Glutamatergic neuron (in vitro differentiated cells): ENCODE measurements at places on chromosomes 13 and 19. TPM values are rescaled to one million over a fixed set of nuclear protein-coding genes. Genes with fewer than 3 reads are reported as not detected.

- DNase-seq = no peak
Observed at GRCh38 chr19:39768334-39768733, 10.3 kb upstream of the LEUTX start.

EPS8L1 gene
- 114 TPM for total RNA-seq

RGL3 gene
- total RNA-seq = 0.66 TPM

DNA sequence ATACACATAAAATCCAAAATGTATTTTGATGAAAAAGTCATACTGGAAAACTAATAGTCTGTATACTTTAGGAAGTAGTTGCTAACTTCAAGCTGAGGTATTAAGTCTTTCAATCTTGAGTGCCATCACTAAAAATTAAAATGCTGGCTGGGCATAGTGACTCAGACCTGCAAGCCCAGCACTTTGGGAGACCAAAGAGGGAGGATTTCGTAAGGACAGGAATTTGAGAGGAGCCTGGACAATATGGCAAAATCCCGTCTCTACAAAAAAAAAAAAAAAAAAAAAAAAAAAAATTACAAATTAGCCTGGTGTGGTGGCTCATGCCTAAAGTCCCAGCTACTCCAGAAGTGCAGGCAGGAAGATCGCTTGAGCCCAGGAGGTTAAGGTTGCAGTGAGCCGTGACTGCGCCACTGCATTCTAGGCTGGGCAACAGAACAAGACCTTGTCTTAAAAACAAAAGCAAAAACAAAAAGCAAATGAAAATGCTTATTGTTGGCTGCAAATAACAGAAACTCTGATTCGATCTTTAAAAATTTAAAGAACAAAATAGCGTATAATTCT lies 1994.2 kb upstream of the PCDH20 start:
- no peak for DNase-seq

DNA sequence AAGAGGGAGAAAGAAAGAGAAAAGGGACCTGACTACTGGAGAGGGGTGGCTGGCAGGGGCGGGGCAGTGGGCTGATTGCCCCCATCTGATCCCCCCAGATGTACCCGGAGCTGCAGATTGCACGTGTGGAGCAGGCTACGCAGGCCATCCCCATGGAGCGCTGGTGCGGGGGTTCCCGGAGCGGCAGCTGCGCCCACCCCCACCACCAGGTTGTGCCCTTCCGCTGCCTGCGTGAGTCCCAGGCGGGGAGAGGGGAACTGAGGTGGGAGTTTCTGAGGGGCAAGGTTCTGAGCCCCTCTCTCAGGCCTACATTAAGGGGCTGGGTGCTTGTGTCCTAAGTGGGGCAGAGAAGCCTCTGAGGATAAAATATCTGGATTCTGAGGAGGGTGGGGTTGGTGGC lies 2.4 kb downstream of the APLP1 start:
- no peak for DNase-seq

HIPK4 gene
- not detected for total RNA-seq

ZNF563 gene
- total RNA-seq = 3.8 TPM

DCLK1 gene
- 63.9 TPM for total RNA-seq

DNA sequence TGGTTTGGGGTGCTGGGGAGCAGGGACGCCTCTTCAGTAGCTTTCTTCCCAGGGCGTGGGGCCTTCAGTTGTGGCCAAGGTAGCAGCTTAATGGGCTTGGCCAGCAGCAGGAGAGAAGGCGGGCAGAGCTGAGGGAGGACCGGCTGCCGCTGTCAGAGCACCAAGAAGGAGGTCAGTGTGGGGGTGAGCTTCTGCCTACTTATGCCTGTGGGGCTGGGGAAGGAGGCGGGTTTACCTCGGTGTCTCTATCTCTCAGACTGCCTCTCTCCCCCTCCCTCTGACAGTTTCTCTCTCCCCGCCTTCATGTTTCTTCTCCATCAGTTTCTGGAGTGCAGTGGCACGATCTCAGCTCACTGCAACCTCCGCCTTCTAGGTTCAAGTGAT lies at the start of gene CAPN12:
CAPN12 (minus strand) TSS at position 177 of the 384 bp plus-strand sequence. CDS start 309 bp downstream, outside the sequence.
- DNase-seq = no peak

DNA sequence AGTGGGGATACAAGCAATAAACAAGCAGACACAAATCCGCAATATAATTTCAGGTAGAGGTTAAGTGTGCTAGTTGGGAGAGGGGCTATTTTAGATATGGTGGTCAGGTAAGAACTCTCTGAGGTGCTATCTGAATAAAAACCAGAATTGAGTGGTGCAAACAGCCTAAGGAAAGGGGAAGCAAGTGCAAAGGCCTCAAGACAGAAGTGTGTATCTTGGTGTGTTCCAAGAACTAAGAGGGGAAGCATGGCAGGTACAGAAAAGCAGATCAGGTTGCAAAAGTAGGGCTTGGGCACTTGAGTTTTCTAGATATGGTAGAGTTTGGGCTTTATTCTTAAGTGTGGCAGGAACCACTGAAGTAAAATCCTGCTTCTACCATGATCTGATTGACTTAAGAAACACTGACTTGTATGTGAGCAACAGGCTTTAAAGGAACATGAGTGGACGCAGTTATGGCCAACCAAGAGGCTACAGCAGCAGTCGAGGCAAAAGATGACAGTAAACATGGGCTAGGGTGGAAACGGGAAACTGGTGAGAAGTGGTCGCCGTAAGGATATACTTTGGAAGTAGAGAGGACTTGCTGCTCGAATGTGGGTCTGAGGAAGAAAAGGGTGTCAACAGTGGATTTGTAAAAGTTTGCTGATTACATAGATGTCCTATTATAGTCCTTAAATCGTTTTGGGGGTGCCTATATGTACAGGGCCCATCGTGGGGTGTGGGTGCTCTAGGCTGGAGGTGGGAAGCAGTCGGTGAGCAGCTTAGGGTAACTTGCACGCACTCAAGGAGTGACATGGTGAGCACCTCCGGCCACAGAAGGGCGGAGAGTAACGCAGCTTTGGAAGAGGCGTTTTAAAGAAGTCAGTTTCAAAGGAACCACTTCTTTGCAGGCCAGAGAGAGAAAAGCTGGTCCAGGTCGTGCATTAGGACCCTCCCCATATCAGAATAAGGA lies 677 bp downstream of the TGDS start:
- DNase-seq = no peak

DNA sequence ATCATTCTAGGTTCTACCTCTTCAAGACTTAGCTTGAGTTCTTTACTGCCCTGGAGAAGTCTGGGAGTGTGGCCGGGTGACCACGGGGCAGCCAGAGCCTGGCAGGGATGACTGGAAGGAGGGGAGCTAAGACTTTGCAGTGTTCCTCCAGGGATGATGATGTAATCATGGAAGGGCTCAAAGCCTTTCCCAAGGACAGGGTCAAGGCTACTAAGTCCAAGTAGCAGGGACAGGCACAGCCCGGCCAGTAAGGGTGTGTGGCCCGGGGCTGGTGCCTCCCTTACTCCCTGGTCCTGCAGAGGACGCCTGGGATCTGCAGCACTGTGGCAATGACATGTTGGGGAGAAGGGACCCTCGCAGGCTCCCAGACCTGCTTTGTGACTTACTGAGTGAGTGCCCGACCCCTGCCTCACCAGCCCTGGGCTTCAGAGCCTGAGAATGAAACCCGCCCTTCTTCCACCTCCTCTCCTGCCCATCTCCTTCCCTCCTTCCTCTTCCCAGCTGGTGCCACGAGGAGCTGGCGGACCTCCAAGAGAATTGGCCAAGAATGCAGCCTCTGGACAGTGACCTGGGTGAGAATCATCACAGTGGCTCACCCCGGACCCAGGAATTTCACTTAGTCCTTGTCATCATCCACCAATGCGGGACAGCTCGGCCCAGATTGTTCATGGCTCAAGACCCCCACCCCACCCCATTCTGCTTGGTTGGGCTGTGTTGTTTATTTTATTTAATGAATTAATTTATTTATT lies 15.6 kb upstream of the FBXO17 start:
- DNase-seq = no peak

DNA sequence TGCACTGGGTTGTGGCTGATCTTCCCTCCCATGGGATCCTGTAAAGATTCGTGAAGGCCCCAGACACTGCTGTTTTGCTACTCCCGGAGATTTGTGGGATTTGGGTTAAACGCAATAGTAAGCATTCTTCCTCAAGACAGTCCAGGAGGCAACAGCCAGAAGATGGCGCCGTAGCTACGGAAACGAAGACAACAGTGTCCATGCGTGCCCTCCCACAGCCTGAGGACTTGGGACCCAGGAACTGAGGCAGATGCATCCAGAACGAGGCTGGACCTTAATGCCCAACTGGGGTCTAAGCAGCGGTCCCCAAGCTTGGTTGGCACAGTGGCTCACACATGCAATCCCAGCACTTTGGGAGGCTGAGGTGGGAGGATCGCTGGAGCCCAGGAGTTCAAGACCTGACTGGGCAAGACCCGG lies 57.6 kb upstream of the ZNF507 start:
- peak; percentile 72 for DNase-seq

GRCh38 chr13:66180836-66181235 lies 1049.3 kb downstream of the PCDH9 start:
- DNase-seq = no peak

DNA sequence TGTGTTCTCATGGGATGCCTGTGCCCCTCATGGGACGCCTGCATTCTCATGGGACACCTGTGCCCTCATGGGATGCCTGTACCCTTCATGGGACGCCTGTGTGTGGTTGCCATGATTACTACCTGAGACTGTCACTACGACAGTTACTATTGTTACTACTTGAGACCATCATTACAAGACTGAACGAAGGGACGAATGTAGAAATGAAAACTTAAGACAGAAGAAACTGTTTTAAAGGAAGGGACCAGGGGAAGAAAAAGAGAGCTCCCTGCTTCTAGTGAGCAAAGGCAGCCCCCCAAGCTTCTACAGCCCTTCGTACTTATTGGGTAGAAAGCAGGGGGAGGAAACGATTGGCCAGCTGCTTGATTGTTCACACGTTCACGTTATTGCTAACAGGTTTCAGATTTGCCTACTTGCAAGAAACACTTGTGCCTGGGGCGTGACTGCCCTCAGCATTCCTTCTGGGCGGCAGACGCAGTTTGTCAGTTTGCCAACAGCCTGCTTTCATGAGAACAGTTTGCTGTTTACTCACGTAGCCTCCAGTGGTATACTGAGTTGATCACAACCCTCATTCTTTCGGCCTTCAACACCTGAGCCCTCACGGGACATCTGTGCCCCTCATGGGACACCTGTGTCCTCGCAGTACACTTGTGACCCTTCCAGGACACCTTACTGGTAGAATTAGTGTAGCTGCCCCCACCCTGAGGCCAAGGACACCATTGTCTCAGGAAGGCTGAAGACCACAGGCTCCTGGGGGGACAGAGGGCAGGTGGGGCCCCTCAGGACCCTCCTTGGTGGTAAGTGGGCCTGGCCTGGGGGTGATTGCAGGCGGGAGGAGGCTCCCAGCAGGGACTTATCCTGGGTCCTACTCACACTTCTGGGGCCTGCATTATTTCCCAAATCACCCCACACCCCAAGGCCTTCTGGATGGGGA lies 2.5 kb upstream of the S1PR4 start:
- no peak for DNase-seq
